ENCODE measurements at places on chromosomes 7 and 10.

GRCh38 chr10:79222186-79222585, 125.1 kb upstream of the PPIF start:
- no peak for DNase-seq

- no peak for DNase-seq
These were observed 90.2 kb downstream of the IPMK start for GRCh38 chr10:58177362-58177947.

GRCh38 chr7:45700556-45700955, 126.4 kb downstream of the ADCY1 start:
- no peak for DNase-seq

- DNase-seq = no peak
These were observed 17.3 kb downstream of the ZNF775 start for GRCh38 chr7:150396426-150396825.

- no peak for DNase-seq
These were observed 174.2 kb downstream of the PLXNA4 start for GRCh38 chr7:132402096-132402495.

GRCh38 chr10:59285073-59285472, 77.3 kb downstream of the FAM13C start:
- no peak for DNase-seq

GRCh38 chr7:150974468-150975391, 3.4 kb downstream of the KCNH2 start:
- DNase-seq = peak; percentile 77

DNA sequence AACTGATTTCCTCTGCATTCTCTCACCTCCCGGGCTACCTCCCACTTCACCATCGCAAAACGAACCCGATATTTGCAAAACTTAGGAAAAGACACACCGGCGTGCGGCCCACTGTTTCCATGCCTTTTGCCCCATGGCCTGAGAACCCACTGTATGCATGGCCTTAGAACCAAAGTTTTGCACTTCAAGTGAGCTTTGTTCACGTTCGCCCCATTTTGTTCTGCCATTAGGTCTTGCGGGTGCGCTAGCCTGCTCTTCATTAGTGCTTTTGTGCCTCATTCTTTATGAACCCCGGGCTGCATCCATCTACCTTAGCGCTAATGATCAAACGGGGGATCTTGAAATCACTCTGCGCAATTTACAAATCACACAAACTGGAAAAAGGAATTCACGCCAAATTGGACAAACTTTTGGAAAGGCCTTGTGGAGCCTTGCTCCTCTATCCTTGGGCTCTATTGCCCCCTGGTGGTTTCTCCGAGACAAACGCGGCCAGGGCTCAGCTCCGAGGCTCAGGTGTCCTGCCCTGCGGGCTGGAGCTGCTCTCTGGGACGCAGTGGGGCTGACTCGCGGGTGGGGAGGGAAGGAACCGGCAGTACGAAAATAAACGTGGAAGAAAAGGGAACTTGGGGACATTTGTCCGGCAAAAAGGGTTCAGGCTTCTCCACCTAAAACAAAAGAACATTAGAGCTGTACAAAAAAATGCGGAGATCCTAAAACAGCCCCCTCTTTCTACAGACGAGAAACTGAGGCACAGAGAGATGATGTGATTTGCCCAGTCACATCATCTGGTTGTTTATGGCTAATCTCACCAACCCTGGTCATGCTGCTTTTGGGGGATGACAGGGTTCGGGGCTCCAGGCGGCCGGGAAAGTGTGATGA, 300.4 kb upstream of the NFE2L3 start:
- DNase-seq = peak; percentile 34

- DNase-seq = no peak
These were observed 71.2 kb downstream of the GRB10 start for GRCh38 chr7:50711271-50712175.

DNA sequence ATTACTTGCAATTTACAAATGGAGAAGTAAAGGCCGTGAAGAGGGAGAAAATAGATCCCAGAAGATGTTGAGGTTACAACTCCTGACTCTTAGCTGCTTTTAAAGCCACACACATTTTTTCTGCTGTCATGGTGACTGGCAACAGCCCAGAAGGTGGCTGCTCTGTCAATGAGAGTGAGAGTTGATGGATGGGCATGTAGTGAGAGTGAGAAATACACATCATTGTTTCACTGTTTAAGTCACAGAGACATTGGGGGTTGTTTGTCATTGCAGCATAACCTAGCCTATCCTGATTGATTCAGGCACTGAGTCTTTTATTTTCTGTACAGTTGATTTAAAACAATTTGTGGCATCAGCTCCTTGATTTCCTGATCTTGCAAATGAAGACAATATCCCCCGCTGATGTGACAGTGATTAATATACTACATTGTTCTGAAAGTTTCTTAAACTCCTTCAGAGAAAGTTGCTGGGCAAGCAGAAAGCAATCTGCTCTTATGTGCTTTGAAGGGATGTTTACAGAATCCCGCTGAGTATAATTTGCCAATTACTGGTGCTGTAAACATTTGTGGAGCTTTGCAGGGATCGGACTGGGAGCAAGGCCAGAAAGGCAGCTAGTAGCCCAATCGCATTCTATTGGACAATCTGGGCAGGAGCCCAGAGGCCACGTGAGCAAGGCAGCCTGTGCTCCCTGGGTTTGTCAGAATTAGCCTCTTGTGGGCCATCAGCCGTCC, 229.6 kb downstream of the PRPF18 start:
- DNase-seq = no peak

GRCh38 chr7:99255463-99255862, 17.2 kb upstream of the MYH16 start:
- DNase-seq = no peak

DNA sequence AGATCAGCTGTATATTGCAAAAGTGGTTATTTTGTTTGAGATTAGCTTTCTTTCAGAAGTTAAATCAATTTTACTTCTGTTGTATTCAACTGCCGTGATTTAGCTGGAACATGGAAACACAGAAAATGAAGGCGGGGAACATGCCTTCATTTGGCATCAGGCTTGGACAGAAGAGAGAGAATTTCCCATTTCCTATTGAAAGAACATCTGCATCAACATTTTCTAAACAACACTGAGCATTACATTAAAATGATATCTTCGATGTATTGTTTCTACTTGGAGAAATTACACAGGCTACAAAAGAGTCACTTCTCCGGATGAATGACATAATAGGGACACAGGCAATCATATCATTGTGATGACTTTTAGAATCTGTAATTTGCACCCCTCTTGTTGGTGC, 46.6 kb upstream of the KLF6 start:
- no peak for DNase-seq

DNA sequence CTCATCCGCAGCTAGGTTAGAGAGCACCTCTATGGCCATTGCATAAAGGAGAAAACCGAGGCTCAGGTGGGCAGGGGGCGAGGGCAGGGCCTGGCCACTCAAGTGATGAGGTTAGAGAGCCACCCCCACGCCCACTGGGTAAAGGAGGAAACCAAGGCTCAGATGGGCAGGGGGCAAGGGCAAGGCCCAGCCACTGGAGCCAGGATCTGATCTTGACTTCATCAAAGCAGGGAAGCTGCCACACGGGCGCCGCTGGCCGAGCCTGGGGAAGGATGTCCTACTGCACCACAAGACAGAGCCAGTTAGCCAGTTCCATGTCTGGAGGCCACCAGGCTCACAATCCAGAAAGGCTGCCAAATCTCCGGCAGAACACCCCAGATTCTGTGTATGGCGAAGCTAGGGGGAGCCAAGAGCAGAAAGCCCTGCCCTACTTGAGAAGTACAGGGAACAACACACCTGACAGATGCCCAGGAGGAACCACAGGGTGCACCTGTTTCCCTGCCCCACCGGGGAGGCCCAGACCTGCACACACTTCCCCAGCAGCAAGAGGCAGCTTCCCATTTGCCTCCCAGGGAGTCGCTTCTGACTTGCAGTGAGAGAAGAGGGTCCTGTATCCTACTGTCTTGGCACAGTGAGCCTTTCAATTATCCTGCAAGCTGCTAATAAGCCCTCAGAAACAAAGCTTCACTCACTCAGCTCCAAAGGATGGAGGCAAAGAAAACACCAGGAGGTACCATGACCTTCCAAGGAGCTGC, 101.9 kb downstream of the TNS3 start:
- DNase-seq = no peak

- DNase-seq = no peak
These were observed 210.0 kb upstream of the LYZL1 start for GRCh38 chr10:29078919-29079318.

DNA sequence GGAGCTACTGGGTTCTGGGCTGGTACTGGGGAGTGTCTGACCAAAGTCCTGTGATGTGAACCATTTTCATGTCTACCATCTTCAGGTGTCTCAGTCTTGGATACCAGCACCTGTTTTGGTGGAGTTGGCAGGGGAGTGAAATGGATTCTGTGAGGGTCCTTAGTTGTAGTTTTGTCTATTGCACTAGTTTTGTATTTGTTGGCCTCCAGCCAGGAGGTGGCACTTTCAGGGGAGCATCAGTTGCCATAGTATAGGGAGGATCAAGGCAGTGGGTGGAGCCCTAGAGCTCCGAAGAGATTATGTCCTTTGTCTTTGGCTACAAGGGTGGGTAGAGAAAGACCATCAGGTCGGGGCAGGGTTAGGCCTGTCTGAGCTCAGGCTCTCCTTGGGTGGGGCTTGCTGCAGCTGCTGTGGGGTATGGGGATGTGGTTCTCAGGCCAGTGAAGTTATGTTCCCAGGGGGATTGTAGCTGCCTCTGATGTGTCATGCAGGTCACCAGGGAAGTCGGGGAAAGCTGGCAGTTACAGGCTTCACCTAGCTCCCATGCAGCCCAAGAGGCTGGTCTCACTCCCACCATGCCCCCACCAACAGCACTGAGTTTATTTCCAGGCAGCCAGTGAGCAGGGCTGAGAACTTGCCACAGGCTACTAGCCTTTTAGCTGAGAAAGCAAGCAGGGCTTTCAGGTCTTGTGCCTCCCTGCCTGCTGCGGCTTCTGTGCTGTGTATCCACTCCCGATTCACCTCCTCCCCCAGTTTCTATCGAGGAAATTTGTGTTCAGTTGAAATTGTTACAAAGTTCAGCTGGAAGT, 153.1 kb downstream of the ZNF365 start:
- no peak for DNase-seq

GRCh38 chr10:95308389-95309302, 17.8 kb upstream of the PDLIM1 start:
- no peak for DNase-seq

DNA sequence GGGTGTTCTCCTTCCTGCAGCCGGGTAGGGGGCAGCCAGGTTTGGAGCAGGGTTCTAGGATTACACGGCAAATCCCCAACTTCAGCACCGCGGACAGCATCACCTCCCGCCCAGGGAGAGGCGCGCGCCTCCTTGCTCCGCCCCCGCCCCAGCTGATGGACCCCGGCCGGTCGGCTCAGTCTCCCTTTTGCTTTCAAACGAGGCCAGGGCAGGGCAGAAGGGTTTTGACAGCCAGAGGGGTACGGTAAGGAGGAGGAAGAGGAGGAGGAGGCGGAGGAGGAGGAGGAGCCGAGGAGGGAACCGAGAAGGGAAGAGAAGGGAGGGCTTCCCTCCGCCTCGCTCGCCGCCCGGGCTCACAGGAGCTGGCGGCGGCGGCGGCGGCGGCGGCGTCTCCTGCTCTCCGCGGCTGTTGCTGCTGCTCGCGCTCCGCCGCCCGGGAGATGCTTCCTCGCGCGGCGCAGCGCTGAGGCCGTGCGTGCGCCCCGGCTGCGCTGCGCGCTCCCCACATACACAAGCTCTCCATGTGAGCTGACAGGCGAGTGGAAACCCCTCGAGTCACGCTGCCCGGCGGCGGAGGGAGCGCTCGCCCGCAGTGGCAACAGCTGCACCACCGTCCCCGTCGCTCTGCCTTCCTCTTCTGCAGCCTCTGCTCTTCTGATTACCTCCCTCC, 615 bp upstream of the CNTNAP2 start:
- no peak for DNase-seq

- no peak for DNase-seq
These were observed 13.4 kb downstream of the NOC3L start for GRCh38 chr10:94349327-94349726.

DNA sequence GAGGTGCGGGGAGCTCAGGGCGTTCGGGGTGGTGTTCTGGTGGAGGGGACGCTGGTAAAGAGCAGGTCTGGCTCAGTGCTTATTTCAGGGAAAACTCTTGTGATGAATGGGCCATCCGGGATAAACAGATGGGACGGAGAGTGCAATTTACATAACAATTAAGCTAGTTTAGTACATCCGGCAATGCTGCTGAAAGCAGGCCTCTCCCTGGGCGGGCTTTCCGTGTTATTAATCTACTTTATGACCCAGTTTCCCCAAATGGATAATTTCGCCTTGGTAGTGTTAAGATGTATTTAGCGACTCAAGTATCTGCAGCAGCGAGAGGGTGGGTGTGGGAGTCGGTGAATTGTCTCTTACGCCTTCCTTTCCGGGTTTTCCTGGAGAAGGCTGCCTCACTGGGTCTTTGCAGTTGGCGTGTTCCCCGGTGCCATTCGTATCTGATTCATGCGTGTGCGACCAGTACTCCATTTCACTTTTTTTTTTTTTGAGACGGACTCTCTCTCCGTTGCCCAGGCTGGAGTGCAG, 25.2 kb downstream of the FOXK1 start:
- DNase-seq = no peak

DNA sequence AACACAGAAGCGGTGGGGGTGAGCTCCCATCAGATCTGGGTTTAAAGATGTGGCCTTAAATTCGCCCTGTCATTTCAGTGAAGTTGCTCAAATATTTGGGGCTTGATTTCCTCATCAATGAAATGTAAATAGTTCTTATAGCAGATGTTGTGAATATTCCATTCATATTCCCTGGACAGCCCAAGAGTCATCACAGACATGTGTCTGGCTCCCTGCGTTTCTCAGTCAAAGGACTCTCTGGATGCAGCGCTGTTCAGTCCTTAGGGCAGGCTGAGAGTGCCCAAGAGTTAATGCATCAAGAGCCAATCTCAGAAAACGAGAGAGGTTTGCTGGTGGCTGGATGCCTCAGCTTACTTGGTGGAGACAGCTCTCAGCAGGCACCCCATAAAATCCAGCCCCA, 475.5 kb upstream of the VSTM2A start:
- no peak for DNase-seq

DNA sequence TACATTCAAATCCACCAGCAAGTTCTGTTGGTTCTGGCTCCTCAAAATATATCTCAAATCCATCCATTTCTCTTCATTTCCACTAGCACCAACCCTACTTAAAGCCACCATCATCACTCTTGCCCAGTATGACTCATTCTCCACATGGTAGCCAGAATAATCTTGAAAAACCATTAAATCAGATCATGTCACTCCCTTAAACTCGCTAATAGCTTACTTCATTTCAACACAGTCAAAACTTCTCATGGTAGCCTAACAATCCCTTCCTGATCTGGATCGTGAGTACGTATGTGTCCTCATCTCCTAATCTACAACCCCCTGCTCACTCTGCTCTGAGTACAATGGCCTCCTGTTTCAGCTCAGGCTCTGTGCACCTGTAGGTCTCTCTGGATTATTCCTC, 8.7 kb downstream of the EPC1 start:
- DNase-seq = no peak

DNA sequence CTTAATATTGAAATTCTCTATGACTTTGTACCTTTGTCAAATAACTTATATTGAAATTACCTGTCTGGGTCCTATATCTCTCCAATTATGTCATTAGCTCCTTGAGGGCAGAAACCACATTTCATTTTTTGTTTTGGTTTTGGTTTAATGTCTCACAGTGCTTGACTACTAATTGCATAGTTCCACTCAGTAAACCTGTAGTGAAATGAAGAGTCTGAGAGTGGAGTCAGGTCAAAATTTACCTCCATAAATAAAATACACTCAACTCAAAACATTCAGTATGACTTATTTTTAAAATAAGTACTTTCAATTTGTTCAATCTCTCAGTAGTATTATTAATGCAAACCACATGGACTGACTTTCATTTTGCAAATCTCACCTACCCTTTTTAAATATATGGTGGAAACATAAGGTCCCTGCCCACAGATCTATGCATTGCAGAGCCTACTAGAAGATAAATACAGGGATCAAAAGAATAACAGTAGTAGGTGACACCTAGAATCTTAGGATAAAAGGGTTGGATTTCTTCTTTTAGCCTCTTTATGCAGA, 32.5 kb downstream of the PDE1C start:
- DNase-seq = no peak
